ENCODE measurements at places on chromosomes 11 and 22.

DNA sequence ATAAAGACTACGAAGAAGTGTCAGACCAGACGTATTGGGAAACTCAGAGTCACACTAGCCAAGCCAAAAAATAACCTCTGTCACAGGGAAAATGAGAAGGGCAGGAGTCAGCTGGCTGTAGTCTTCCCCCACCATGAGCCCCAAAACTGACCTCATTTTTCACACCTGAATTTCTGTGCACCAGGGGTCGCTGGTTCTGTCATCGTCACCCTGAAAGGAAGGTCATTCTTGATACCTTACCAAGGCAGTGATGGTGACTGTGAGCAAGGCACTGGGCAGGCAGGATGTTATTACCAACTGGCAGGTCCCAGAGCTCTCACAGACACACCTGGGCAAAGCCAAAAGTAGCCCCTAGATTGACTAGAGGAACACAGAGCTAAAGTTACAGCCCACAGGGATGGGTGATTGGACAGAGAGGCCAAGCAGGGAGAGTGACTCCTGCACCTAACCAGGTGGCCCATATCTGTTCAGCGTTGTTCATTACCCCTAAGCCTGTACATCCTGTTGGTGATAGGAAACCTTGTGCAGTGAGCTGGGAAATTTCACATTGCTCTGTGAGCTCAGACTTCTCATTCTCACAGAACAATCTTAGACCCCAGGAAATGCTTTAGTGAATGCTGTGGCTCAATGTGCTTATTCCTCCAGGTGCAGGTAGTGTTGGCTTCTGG lies 32.3 kb upstream of the OR56A1 start:
- DNase-seq: no peak

DNA sequence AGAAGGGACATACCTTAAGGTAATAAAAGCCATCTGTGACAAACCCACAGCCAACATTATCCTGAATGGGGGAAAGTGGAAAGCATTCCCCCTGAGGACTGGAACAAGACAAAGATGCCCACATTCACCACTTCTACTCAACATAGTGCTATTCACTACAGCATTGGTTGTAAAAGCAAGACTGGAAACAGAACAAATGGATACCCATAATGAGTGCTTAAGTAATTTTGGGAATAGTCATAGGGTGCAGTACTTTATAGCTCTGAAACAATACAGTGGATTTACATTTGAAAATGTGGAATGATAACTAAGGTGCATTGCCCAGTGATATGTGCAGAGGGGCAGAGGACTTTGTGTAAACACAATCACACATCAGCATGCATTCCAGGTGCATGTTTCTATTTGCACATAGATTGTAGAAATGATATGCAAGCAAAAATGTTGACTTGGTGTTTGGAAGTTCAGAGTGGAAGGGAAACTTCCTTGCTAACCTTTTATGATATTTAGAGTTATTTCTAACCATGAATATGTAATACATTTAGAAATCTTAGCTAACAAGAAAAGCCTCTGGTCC lies 112.3 kb downstream of the IGLL1 start:
- DNase-seq: no peak

DNA sequence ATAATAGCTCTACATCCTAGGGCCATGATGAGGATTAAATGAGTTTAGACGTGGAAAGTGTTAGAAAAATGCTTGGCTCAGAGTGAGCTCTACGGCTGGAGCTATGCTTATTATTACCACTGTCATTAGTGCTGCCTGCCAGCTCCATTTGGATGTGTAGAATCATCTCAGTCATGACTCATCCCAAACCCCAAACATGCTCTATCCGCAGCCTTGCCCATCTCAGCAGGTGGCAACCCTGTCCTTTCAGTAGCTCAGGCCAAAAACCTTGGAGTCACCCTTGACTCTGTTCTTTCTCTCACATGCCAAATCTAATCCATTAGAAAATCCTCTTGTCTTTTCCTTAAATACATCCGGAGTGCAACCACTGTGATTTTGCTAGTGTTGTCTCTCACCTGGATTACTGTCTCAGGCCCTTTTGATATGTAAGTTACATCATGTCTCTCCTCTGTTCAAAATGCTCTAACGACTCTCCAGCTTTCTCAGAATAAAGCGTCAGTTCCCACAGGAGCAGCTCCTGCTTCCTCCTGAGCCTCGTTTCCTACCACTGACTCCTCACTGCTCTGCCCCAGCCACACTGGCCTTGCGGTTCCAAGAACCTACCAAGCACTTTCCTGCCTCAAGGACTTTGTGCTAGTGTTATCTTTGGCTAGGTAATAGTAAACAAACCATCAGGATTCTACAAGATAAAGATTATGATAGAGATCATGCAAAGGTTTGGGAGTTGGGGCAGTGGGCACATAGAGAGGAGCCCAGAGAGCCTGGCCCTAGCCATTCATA lies 10.5 kb upstream of the CHRM1 start:
- DNase-seq: no peak

DNA sequence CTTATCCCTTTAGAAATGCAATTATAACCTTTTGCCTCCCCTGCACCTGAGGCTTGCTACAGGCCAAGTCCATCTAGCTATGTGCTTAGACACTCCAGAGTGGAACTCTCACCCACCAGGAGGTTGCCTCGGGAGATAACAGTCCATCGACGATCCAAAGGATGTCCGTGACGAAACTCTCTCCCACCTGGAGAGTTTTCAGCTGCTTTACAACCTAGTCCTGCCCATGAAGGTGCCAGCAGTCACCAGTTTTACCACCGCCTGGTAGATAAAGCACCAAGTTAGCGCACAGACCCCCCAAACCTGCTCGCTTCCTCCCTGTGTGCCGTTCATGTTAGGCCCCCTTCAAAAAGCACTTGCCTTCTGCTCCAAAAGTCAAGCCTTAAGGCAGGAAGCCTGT lies 53.1 kb upstream of the SHISAL1 start:
- no peak for DNase-seq

- DNase-seq: no peak
Observed at GRCh38 chr22:36136475-36136874, 24.1 kb downstream of the APOL3 start.

DNA sequence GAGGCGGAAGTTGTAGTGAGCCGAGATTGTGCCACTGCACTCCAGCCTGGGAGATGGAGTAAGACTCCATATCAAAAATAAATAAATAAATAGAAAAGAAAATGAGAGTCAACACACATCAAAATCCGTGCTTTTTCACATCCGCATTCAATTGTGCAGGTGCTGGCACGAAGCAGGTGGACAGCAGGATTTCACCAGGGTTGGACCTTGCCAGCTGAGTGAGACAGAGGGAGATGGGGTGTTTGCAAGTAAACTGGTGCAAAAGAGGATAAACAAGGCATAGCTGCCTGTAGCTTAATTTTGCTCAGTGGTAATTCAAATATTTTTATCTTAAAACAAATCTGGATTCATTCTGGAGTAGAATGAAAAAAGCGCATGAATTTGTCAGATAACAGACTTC lies 23.3 kb upstream of the DNAL4 start:
- DNase-seq: no peak

DNA sequence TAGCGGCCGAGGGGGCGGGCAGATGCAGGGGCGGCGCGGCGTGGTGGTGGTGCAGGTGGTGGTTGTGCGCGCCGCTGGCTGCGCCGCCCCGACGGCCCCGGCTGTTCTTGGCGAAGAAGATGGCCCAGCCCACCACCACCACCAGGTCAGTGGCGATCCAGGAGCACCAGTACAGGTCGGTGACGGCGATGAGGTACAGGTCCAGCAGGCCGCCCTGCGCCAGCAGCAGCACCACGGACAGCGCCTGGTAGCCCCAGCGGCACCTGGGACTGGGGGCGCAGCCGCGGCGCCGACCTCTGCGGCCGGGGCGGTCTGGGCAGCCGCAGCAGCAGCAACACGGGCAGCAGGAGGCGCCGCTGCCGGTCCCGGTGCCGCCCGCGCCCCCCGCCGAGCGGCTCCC lies 879 bp downstream of the TMEM121B start:
- peak; percentile 35 for DNase-seq

DNA sequence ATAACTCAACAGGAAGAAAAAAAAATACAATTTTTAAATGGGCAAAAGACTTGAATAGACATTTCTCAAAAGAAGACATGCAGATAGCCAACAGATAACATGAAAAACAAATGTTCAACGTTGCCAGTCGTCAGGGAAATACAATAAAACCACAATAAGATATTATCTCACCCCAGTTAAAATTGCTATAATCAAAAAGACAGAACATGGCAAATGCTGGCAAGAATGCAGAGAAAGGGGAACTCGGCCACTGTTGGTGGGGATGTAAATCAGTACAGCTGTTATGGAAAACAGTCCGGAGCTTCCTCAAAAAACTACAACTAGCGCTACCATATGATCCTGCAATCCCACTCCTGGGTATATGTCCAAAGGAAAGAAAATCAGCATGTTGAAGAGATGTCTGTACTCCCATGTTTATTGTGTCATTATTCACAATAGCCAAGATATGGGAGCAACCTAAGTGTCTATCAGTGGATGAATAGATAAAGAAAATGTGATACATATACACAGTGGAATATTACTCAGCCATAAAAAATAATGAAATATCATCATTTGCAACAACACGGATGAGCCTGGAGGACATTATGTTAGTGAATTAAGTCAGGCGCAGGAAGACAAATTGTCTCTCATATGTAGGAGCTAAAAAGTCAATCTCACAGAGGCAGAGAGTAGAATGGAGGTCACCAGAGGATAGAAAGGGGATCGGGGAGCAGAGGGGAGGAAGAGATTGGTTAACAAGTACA lies 12.2 kb upstream of the CYTH4 start:
- DNase-seq: no peak

- no peak for DNase-seq
Observed at GRCh38 chr11:86805873-86806310, 5.5 kb downstream of the PRSS23 start.

- no peak for DNase-seq
Observed at GRCh38 chr11:117089685-117090084, 8.5 kb downstream of the SIK3 start.

GRCh38 chr11:65373839-65374580 lies 8.4 kb downstream of the SLC25A45 start:
- no peak for DNase-seq
